Natural killer cell (primary cell): ENCODE measurements at places on chromosomes 13 and 19. TPM values are rescaled to one million over a fixed set of nuclear protein-coding genes. Genes with fewer than 3 reads are reported as not detected.

Gene TDRD12
- total RNA-seq = 0.13 TPM

Gene GIPR
- total RNA-seq = 24.5 TPM

Gene MAP4K1
- total RNA-seq = 162 TPM

Gene NDUFA7
- total RNA-seq = 28.4 TPM

Gene ZNF253
- 10.1 TPM for total RNA-seq

Gene ZNF285
- 0.88 TPM for total RNA-seq

Gene DACH1
- total RNA-seq = 2.3 TPM
